ENCODE measurements at places on chromosomes 5 and 9.

DNA sequence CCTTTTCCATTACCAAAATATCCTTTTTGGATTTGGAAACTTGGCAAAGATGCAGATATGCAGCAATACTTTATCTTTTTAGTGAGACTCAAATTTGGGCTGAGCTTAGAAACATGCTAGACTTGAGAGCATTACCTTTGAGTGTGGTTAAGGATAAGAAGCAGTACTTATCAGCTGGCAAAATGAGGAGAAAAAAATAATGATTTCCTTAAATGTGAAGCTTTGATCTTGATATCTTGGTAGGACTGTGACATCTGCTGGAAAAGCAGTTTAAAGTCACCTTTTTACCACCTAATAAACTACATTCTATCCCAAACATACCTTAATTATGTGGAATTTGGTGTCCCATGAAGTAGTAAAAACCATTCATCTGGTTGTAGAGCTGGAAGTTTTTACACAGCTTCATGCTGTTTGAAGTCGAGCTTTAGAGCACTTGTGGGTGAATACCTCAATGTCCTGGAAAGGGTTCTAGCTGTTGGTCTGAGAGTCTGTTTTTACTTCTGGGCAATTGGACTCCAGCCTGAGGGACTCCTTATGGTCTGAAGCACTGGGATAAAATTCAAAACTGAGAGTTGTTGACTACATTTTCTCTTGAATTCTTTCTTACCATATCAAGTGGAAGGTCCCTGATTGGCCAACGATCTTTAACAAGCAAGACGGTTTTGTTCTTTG is 53.4 kb downstream of the LRRC70 start:
- no peak for DNase-seq

GRCh38 chr9:109967651-109968642 is 187.9 kb downstream of the PALM2AKAP2 start:
- no peak for DNase-seq

DNA sequence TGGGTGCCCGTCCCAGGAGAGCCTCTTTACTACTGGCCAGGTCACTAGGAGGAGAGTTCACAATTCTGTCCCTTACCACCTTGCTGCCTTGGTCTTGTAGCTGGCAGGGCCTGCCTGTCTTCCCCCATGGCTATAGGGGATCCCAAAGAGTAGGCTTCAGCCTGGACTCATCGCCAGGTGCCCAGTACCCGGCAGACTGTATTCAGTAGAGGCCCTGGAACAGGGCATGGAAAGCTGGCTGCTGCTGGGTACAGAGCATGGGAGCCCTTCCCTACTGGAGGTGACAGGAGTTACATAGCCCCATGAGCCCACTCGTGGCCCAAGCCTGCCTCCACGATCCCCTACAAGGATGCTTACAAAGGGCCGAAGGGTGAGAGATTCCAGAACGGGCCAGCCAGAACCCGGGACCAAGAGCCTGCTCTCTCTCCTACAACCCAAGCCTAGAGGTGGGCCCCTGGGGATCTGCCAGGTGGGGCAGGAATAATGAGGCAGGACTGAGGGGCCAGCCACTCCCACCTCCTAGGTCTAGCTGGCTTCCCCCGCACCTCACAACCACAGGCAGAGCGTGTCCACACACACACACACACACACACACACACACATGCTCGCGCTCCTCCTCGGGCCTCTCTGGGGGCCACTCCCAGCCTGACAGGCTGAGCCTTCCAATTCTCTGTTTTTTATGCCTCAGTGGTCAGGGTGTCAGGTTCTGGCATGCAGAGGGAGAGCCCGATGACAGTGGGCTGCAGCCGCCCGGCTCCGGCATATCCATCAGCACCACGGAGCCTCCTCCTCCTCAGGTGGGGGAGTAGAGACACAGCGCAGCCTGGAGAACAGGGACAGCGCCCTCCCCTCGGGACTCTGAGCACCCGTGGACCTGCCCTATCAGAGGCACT is 186.0 kb downstream of the PAX5 start:
- no peak for DNase-seq

DNA sequence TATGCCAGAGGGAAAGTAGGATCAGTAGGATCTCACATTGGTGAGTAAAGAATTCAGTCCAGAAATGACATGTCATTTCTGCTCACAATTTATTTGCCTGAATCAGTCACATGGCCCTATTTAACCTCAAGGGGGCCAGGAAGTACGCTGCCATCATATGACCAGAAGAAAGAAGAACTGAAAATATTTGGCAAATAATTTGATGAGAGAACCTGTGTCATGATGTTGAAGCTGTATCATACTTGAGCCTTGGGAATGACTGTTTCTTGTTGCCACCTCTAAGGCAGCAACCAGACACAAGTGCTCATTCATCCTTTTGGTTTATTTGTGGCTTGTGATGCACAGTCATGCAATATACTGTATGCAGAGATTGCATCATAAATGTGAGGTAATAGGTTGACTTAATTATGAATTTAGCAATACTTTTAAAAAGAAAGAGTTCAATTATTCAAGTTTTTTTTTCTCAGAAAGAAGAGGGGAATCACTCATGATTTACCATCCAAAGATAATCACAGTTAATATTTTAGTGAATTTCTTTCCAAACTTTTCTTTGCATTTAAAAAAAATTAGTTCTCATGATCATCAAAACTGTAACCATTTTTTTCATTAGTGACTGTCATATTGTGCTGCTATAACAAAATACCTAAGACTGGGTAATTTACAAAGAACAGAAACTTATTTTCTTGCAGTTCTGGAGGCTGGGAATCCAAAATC is 8.2 kb upstream of the ZFYVE16 start:
- DNase-seq = no peak

DNA sequence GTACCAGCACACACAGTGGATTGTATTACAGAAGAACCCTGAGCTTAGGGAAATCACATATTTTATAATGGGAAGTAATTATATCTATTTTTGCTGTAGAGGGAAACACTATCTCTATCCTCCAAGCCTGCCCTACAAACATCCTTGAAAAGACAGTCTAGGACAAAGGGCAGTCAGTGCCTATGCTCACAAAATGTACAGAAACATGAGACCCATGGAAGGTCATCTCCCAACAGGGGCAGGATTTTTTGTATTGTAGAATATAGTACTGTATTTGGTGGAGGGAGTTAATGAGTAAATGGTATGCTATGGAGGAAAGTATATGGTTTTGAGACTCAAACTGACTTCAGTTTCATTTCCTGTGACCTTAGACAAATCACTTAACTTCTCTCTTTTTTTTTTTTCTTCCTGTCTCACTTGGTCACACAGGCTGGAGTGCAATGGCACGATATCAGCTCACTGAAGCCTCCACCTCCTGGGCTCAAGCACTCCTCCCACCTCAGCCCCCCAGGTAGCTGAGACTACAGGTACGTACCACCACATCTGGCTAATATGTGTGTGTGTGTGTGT is 5.8 kb upstream of the RAB14 start:
- no peak for DNase-seq

GRCh38 chr9:76417394-76417793 is 23.2 kb upstream of the RFK start:
- DNase-seq = no peak

- no peak for DNase-seq
Measured at GRCh38 chr9:123514766-123515165, 158.8 kb downstream of the CRB2 start.

- peak; percentile 64 for DNase-seq
Measured at GRCh38 chr5:107401470-107402122, 269.1 kb downstream of the EFNA5 start.

DNA sequence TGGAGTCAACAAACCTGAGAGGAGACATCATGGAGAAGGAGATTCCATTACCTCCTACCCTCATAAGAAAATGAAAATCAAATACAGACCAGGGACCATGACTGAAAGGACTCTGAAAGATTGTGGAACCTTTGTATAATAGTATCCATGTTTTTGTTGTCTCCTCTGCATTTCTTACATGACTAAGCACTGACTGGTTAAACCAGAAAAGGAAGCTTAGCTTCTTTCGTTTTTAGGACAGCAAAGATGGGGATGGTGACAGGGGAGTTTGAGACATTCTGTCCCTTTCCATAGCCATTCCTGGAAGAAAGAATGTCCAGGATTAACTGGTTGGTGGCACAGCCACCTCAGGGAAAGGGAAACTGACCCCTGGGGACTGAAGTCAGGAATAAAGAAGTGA is 22.2 kb downstream of the ITGA1 start:
- no peak for DNase-seq

DNA sequence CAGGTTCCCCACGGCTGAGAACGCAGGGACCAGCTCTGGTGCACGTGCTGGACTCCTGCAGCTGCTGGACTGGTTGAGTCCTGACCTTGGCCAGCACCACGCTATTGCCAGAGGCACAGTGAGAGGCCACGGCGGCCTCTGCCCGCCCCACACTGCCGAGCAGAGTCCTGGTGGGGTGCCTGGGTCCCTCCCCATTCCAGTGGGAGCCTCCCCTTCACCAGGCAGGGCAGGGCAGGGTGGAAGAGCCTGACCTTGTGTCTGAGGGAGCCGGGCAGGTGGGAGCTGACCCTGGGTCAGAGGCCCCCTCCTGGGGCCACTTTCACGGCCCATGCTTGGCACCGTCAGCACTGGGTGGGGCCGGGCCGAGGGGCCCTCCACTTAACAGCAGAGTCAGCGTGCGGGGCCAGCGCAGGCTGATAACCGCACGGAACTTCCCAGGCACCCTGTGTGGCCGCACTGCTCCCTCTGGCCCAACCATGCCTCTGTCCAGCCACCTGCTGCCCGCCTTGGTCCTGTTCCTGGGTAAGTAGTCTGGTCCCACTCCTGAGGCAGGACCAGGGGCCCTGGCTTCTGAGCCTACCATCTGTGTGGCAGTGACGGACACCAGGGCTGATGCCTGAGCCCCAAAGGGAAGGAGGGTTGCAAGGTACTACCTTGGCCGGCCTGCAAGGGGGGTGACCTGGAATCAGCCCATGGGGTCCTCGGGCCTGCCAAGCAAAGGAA is at the start of gene MAMDC4:
Gene MAMDC4, plus strand, starts transcription at position 406 of the 723 bp plus-strand sequence. Its CDS starts 71 bp downstream, at position 477.
- DNase-seq = no peak

GRCh38 chr9:131889437-131890251 is 149.8 kb upstream of the RAPGEF1 start:
- DNase-seq = no peak

GRCh38 chr5:52481201-52481600 is 306.5 kb upstream of the ITGA1 start:
- no peak for DNase-seq

DNA sequence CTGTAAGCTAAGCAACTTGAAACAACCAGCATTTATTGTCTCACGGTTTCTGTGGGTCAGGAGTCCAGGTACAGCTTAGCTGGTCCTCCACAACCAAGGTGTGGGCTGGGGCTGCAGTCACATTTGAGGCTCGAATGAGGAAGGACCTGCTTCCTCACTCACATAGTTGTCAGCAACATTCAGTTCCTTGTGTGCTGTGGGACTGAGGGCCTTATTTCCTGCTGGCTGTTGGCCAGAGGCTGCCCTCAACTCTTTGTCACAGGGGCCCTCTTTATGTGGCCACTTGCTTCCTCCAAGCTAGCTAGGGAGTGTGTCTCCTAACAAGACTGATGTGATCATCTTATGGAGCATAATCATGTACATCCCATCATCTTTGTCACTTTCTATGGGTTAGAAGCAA is 29.2 kb upstream of the SEMA4D start:
- DNase-seq = no peak

Data from brain (organoid and tissue), 16 donors.